ENCODE measurements at places on chromosomes 7 and 10. TPM values are rescaled to one million over a fixed set of nuclear protein-coding genes. Genes with fewer than 3 reads are reported as not detected.

GRCh38 chr10:6211671-6212635, 9.2 kb downstream of the PFKFB3 start:
- DNase-seq = peak; percentile 65
- no peak overlapping the region for H3K4me3 ChIP-seq
- H3K27ac ChIP-seq = peak overlapping the region; percentile 56
- peaks cover 8% of the 10 kb centered on the region for H3K4me1 ChIP-seq
- H3K36me3 ChIP-seq = peaks cover 21% of the 10 kb centered on the region

GRCh38 chr7:29946428-29947186, 43.0 kb downstream of the SCRN1 start:
- H3K36me3 ChIP-seq = peaks cover 11% of the 10 kb centered on the region
- peak; percentile 17 for DNase-seq
- H3K27ac ChIP-seq = no peak overlapping the region
- no peaks in the 10 kb centered on the region for H3K4me1 ChIP-seq
- H3K4me3 ChIP-seq = no peak overlapping the region

DNA sequence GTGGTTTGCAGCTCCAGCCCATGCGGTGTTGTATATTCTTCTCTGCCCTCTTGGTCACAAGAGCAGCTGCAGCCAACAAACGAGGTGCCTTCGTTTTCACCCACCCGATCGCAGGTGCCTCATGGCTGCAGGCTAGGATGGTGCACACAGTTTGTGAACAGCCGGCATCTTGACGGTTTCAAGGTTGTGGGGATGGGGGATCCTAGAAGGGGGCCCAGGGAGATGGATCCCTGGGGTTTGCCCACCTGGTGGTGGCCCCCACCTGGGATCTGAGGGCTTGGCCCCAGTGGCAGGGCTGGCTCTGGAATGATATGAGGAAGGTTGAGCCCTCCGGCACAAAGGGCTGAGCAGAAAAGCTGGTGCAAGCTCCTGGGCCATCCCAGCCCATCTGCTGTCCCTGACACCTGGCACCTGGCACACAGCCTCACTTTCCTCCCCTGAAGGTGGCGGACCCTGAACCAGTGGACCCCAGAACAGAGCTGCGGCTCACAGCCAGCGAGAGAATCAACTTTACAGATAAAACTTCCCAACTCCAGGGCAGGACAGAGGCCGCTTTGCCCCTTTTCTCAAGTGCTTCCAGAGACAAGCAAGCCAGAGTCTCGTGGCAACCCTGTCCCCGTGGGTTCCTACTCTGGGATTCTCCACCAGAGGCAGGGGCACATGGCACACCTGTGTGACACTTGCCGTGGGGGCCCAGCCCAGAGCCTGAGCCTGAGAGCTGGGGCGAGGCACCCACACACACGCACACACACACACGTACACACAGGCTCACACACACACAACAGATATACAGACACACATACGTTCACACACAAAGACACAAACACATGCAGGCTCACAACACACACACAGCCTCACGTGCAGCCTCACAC, 177.3 kb upstream of the PPP2R2D start:
- H3K4me3 ChIP-seq = no peak overlapping the region
- H3K27me3 ChIP-seq = no peaks in the 10 kb centered on the region
- H3K27ac ChIP-seq = no peak overlapping the region
- no peaks in the 10 kb centered on the region for H3K36me3 ChIP-seq
- H3K4me1 ChIP-seq = no peaks in the 10 kb centered on the region

DNA sequence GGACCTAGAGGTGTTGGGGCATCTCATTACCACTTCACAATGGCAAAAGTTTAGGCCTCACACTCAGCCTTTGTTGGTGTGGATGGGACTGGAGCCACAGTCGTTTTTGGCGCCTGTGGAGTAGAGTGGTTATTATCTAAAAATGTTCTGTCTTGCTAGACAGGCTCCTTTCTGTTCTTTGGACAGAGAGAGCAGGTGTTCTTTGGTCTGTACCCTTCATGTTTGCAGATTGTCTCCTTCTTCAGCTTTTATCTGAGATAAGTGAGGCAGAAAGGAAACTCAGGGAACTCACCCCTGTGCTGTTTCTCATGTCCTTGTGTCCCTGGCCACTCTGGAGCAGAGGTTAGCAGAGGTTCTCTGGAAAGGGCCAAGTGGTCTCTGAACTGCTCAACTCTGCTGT, 103.7 kb downstream of the CCNY start:
- no peak overlapping the region for H3K27ac ChIP-seq
- no peaks in the 10 kb centered on the region for H3K36me3 ChIP-seq
- no peak for DNase-seq
- H3K4me1 ChIP-seq = no peaks in the 10 kb centered on the region
- H3K4me3 ChIP-seq = no peak overlapping the region
- H3K27me3 ChIP-seq = no peaks in the 10 kb centered on the region

GRCh38 chr10:15627617-15628196, 92.0 kb downstream of the ITGA8 start:
- H3K36me3 ChIP-seq = no peaks in the 10 kb centered on the region
- H3K4me3 ChIP-seq = no peak overlapping the region
- DNase-seq = no peak
- H3K4me1 ChIP-seq = no peaks in the 10 kb centered on the region

DNA sequence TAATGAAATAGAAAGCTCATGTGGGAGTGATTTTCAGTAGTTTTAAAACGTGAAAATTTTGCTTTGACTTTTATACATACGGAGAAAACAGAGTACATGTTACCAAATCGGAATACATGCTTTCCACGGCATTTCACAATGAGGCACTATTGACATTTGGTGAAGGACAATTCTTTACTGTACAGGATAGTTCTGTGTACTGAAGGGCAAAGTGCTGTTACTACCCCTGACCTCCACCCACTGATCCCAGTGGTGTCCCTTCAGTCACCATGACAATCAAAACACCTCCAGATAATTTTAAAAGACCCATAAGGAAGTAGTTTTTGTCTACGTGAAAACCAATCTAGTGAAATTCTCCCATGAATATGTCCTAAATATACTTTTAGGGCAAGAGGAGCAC, 33.1 kb upstream of the ANK3 start:
- no peak overlapping the region for H3K27ac ChIP-seq
- no peak overlapping the region for H3K4me3 ChIP-seq
- no peaks in the 10 kb centered on the region for H3K27me3 ChIP-seq
- no peaks in the 10 kb centered on the region for H3K36me3 ChIP-seq

GRCh38 chr10:108788891-108789290, 1134.4 kb downstream of the XPNPEP1 start:
- H3K27me3 ChIP-seq = no peaks in the 10 kb centered on the region
- no peak for DNase-seq
- no peaks in the 10 kb centered on the region for H3K36me3 ChIP-seq
- H3K4me3 ChIP-seq = no peak overlapping the region

GRCh38 chr7:6320791-6321190, 48.4 kb upstream of the CYTH3 start:
- H3K27me3 ChIP-seq = no peaks in the 10 kb centered on the region
- no peak overlapping the region for H3K27ac ChIP-seq
- no peak overlapping the region for H3K4me3 ChIP-seq
- H3K4me1 ChIP-seq = peaks cover 4% of the 10 kb centered on the region
- DNase-seq = no peak

DNA sequence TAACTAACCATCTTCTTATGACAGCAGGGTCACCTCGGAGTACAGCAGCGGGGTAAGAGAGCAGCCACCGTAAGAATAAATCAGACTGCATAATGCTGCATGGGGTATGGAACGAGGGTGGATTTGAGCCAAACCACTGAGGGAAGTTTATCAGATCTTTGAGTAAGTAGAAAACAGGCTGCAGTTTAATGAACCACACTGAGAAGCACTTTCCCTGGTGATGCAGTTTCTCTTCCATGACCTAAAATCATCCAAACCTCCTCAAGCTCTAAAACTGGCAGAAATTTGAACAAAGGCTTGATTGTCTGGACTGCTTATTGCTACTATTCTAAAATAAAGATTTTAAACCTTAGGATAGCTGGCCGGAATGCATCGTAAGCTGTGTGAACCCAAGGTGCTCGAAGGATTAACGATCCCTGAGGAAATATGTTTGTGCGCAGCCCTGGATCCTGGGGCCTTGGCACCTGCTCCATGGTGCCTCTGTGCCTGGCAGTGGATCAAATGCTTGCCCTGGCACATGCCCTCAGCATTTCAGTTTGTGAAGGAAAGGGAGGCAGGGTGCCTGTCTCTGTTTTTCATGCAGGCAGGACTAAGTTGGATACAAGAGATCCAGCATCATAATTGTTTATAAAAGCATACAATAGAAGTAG, 322.7 kb downstream of the LHFPL3 start:
- no peak overlapping the region for H3K27ac ChIP-seq
- no peaks in the 10 kb centered on the region for H3K27me3 ChIP-seq
- no peaks in the 10 kb centered on the region for H3K4me1 ChIP-seq
- no peak overlapping the region for H3K4me3 ChIP-seq
- H3K36me3 ChIP-seq = no peaks in the 10 kb centered on the region

DNA sequence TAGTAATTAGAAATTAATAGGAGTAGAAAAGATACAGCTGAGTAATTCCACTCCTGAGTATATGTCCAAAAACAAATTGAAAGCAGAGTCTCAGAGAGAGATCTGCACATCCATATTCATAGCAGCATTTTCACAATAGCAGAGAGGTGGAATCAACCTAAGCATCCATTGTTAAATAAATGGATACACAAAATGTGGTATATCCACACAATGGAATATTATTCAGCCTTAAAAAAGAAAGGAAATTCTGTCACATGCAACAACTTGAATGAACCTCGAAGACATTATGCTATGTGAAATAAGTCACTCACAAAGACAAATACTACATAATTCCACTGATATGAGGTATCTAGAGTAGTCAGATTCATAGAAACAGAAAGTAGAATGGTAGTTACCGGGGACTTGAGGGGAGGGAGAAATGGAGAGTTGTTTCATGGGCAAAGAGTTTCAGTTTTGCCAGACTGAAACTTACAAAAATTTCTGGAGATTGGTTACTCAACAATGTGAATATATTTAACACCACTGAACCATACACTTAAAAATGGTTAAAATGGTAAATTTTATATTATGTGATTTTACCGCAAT, 18.4 kb downstream of the VTI1A start:
- H3K27me3 ChIP-seq = no peaks in the 10 kb centered on the region
- no peaks in the 10 kb centered on the region for H3K4me1 ChIP-seq
- H3K36me3 ChIP-seq = no peaks in the 10 kb centered on the region
- H3K27ac ChIP-seq = no peak overlapping the region
- no peak for DNase-seq

Gene SFTPD
- total RNA-seq = not detected

Gene MALRD1
- total RNA-seq = 1.7 TPM

Data from fibroblast of lung (primary cell).